ENCODE measurements at places on chromosomes 7 and 10.
A peak's percentile ranks its signal among the peaks of the same experiment; 100 is the strongest.

DNA sequence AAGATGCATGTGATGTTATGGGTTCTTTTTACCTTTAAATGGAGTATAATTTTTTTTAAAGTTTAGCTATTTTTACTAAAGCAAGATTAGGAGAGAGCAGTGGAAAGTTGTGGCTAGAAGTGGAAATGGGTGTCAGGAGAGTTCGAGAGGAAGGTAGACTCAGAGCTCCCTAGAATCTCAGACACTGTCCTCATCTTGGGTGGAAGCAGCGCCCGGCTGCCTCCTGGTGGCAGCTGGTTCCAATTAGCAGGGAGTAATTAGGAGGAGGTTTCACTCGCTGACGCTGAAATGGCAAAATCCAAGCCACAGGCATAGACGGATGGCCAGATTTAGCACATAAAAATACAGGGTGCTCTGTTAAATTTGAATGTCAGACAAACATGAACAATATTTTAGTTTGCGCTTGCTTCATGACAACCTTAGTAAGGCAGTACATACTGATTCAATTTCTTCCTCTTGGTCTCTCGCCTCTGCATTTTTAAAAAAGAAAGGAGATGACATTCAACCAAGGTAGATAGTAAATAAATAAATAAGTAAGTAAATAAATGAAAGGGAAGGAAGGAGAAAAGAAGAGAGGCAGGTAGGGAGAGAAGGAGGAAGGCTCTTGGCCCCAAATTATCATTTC is 58.5 kb downstream of the LGI1 start:
- peak; percentile 39 for DNase-seq

DNA sequence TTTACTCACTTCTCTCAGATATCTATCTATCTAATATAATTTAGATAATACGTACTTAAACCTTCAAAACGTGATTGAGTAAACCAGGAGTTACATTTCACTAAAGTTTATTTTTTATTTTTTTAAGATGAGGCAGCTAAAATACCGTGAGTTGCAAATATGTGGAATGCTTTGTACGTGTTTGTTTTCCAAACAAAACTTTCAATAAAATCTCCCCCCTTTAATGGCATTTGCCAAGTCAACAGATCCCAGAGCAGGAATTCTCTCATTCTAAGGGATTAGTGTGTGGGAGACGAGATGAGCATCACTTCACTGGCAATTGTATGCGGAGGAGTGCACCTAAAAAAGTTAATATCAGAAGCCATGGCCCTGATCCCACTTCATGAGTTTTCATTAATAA is 53.7 kb upstream of the MAGI2 start:
- no peak for DNase-seq

DNA sequence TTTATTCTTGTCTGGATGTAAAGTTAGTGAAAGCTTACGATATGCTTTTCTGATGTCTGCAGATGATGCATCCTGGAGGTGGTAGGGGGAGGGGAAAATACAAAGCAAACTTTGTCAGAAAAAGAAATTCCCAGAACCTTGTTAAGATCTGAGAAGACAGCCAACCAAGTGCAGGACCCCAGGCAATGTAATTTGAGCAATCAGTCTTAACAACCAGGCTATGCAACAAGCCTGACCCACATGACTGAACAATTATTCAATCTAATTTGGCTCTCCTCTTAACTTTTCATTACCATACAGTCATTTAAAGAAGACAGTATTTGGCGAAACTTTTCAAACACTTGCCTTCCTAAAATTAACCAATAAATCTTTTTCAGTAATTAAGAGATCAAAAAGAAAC is 74.5 kb downstream of the DNAJC1 start:
- no peak for DNase-seq

DNA sequence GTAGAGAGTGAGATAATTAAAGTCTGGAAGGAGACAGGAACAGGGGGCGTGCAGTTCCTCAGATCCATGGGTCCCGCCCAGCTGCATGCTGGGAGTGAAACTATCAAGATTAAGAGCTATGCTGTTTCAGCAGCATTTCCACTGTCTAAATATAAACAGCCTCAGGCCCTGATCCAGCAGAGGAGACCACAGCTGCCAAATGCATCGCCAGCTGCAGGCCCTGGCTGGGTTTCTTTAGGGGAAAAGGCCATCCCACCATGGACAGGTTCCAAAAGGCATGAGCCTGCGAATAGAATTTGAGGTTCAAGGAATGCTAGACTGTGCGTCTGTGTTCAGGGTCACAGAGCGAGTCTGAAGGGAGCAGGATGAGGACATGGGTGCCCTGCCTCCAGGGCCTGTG is 411.4 kb downstream of the PAXIP1 start:
- peak; percentile 14 for DNase-seq

GRCh38 chr10:26959841-26960240 is 99.1 kb upstream of the ABI1 start:
- DNase-seq = no peak

GRCh38 chr10:121919666-121920065 is 8.2 kb downstream of the ATE1 start:
- no peak for DNase-seq

- peak; percentile 63 for DNase-seq
Measured at GRCh38 chr7:2613931-2614600, 17.7 kb upstream of the TTYH3 start.

DNA sequence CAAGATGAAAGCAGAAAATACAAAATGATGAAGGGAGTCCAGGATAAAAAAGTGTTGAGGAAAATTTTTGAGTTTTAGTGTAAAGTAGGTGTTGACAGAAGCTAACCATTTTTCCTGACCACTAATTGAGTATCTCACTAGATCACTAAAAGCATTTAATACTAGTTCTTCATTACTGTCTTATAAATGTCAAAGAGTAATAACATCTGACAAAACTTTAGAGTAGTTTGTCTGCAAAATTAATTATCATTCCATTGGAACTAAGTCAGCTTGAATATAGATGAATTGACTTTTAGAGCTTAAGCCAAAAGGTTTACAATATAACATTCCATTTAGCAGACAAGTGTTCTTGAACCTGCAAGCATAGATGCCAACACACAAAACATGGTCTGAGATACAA is 232.9 kb downstream of the FOXP2 start:
- no peak for DNase-seq

DNA sequence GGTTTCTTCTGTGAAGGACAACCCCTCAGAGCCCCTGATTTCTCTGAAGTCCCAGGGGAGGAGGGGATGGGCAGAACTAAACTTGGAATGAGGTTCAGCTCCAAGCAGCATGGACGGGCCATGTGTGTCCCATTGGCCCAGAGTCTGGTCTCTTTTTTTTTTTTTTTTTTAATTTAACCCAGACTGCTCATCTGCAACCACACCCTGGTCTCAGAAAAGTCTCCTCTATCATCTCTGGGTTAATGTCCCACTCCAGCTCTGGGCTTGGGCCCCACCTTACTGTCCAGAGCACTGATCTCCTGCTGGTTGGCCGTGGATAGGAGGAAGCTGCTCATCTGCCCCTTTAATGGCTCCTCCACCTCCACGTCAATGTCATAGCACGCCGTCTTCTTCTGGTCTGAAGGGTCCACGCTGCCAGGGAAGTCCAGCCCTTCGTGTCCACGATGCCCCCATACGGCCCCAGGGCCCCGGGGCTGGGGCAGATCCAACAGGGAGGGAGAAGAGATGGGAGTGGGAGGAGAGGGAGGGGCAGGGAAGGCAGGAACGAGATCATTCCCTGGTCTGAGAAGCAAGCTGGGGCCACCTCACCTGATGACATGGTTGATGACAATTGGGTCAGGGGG is 7.7 kb downstream of the CHPF2 start:
- DNase-seq = no peak

DNA sequence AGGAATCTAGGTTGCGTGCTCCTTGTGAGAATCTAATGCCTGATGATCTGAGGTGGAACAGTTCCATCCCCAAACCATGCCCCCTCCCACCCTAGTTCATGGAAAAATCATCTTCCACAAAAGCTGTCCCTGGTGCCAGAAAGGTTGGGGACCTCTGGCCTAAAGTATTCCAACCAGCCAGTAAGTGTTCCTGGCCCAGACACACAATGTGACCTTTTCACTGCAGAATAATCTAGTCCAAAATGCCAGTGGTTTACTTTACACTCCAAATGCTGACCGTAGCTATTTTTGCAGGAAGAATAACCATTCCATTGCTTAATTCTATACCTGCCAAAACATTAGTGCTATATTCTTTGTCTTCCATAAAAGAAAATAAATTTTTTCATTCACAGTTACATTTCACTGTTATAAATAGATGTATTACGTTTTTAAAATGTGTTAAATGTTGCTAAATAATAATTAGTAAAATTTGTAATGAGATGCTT is 10.4 kb downstream of the CNNM1 start:
- DNase-seq = no peak

DNA sequence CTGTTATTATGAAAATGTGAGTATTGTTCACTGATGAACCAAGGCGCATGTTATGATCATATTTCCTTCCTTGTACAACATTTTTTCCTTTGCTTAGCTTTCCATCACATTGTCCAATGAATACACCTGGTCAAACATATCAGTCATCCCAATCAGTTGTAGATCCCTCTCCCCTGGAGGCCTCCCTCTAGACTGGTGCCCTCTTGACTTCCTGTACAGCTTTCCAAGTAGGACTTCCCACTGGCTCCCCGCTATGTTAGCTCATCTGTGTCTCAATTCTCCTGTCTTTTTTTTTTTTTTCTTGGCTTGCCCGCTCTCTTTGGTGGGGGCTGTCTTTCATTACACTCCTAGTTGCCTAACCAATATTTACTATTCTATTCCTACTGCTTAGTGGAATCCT is 214.2 kb upstream of the NPY start:
- DNase-seq = no peak

DNA sequence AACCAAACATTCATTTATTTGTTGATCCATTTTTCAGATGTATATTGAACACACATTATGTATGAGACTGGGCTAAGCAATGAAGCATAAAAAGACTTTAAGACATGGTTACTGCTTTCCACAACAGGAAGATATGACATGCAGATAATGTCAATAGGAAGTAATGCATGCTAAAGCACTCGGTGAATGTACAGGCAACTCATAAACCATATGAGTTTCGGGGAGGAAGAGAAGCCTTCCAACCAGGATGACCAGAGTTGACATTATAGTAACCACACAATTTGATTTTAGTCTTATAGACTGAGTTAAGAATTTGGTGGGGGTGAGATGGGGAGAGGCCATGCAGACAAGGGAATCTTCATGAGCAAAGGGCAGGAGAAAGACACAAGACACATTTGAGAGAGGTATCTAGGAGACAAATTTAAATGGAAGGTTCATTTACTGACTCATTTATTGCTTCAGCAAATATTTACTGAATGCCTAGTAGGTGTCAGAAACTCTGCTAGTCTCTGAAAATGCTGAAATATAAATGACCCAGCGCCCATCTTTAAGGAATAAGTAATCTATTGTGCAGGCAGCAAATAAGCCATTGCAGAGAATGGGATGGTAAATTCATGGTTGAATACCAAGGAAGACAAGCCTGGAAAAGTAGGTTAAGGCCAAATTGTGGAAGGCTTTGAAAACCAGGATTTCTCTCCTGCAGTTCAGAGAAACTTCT is 19.0 kb upstream of the SLK start:
- DNase-seq = no peak

- no peak for DNase-seq
Measured at GRCh38 chr10:119301397-119301796, 94.0 kb downstream of the GRK5 start.

GRCh38 chr7:118324790-118325449 is 100.4 kb downstream of the ANKRD7 start:
- no peak for DNase-seq

GRCh38 chr10:102998399-102998907 is 80.4 kb downstream of the CNNM2 start:
- no peak for DNase-seq

GRCh38 chr10:72186982-72187330 is 28.9 kb upstream of the ANAPC16 start:
- DNase-seq = no peak

GRCh38 chr7:8742837-8743236 is 309.4 kb downstream of the NXPH1 start:
- no peak for DNase-seq

- no peak for DNase-seq
Measured at GRCh38 chr7:70372768-70373515, 759.0 kb upstream of the GALNT17 start.

DNA sequence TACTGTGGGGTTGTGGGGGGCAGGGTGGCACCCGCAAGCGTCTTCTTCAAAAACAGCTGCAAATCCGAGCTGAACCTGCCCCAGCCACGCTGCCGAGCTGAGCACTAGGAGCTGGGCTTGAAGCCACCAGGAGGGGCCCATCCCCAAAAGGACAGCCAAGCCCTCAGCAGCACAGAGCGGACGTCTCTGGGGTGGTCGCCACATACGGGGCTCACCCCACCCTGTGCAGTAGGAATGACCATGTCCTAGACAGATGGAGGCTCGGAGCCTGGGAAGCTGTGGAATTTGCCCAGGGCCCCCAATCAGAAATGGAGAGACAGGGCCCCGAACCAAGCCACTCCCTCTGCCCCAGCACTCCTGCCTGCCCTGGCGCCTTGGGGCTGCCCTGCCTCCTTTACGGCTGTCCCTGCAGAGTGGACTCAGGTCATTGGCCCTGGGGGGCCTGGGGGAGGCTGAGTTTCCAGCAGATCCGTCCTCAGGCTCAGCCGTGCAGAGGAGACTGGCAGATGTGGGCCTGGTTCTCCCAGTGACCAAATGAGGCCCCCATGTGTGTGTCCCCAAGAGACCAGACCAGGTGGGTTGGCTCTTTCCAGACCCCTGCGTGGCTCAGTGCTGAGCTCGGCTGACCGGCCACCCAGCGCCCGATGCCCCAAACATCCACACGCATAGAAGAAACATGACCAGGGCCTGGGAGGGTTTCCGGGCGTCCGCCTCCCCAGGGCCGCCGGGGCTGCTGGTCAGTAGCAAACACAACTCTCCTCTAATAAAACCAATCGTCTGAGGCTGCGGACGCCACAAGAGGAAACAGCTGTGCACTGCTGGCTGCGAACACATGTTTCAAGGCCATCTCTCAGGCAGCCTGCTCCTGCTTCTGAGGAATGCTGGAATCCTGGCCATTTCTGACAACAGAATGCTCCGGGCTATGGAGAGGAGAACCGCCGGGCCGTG is 54.9 kb downstream of the PDGFA start:
- DNase-seq = peak; percentile 62

DNA sequence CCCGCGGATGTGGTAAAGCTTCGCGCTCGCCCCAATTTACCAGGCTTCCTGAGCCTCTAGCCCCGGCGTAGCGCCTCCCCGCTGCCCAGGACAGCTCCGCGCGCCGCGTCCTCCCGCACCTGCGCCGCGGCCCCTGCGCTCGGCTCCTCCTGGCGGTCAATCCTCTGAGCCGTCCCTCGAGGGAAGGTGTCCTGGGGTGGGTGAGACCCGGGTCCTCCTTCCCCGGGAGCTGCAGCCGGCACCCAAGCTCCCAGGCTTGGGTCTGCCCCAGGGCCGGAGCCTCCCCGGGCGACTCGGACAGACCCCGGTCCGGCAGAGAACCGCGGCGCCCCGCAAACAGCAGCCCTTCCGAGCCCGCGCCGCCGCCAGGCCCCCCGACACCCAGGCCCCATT is 512 bp downstream of the OSBPL3 start:
- DNase-seq = peak; percentile 43

GRCh38 chr10:102065561-102066398 is 631 bp downstream of the HPS6 start:
- DNase-seq = peak; percentile 21

- DNase-seq = no peak
Measured at GRCh38 chr10:71550628-71551027, 153.9 kb downstream of the CDH23 start.

Data from heart right ventricle (tissue), 16 donors.